Left renal pelvis (tissue), 4 donors: ENCODE measurements at places on chromosomes 4 and X.

GRCh38 chrX:68503836-68504636 is 5.2 kb downstream of the YIPF6 start:
- no peak for DNase-seq

DNA sequence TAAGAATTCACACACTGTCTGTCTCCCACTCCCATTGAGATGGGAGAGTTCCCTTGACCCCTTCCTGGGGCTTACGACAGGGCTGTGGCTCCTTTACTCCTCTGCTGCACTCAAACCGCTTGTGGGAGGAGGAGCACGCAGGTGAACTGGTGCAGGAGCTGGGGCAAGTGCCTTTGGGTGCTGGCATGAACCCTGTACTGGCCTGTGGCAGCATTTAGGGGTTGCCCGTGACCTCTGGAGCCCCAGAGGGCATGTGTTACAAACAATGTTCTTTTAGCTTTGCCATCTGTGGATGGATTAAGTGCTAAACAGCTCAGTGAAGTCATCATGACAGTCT is 21.8 kb upstream of the FTHL17 start:
- DNase-seq = no peak

DNA sequence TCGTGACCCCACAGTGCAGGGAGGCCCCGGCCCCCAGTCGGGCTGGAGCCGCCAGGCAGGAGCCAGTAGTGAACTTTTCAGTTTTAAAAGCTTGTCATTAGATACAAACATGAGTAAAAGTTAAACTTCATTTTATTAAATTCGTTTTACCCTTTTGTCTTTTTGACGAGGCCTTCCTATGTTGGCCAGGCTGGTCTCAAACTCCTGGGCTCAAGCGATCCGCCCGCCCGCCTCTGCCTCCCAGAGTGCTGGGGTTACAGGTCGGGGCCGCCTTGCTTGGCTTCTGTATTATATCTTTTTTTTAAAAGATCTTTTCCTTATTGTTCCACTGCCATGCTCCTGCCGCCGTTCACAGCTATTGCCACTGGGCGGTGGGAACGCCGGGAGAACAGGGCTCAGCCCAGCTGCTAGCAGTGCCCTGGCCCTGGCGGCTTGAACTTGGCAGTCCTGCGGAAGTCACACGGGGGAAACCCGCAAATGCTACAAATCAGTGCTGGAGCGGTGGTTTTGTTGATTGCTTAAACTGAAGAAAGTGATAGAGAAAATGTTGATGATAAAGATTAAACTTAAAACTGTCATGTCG is 968 bp upstream of the NELFA start:
- DNase-seq = no peak

DNA sequence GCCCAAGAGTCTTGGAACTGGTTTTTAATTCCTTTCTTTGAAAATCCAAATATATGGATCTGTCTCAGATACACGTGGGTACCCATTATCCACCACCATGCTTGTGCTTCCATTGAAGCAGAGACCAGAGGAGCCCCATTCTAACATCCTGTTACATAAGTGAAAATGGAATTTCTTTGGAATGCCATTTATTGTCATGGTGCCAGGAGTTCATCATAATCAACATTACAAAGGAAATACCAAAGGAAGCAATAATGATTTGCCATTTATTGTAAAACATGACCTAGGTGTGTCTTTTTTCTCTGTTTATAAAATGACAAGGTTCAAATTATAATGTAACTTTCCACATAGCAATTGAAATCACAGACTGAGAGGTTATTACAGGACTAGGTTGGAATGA is 61.7 kb downstream of the PALLD start:
- DNase-seq = no peak

DNA sequence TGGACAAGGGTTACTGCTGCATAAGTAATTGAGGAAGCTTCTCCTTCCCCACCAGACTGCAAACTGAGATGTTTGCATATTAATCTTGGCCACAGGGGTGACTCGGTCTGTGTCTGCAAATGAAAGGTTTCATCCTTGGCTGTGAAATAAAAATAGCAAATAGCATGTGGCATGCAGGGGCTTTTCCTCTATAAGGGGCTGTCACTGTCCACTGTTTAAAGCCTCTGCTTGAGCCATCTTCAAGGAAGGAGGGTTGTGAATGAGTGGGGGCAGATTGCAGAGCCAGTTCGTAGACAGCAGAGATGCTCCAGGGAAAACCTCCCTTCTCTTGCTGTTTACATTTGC is 33.3 kb downstream of the TMSB4X start:
- no peak for DNase-seq

- DNase-seq = no peak
Observed at GRCh38 chr4:100063355-100063754, 113.3 kb upstream of the H2AZ1 start.

DNA sequence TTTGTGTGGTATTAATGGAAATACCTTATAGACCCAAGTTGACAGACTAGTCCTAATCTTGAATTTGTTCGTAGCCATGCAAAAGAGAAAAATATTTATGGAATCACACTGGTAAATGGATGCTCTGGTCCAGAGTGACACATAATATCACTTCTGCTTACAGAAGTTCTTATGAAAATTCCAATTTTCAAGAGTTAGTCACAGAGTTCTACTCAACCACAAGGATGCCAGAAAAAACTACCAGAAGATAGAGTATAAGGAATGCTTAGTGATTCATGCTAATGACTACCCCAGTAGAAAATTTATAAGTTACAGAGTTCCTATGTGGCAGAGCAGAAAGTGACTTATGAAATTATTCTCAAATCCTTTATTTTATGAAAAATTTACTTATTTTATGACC is 1384.8 kb downstream of the FAM133A start:
- no peak for DNase-seq

DNA sequence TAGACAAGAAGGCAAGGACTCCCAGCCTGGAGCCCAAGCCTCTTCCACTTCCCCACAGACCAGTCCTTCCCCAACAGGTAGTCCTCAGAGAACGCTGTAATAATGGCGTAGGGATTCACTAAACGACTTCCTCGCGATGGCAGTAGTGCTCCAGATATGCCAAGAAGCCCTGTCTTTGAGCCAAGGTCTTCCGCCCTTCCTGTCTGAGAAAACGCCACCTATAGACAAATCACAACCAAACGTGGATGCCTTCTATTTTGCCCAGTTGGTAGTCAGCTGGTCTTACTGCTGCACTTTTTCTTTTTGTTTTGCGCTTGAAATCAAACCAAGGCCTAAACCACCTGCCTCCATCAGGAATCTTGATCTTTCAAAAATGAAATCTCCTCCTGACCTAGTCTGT is 203.3 kb downstream of the OR13H1 start:
- no peak for DNase-seq

- DNase-seq = no peak
Observed at GRCh38 chrX:41526925-41527324, 79.8 kb downstream of the NYX start.

- DNase-seq = no peak
Observed at GRCh38 chr4:38857354-38858096, 908 bp upstream of the TLR6 start.

DNA sequence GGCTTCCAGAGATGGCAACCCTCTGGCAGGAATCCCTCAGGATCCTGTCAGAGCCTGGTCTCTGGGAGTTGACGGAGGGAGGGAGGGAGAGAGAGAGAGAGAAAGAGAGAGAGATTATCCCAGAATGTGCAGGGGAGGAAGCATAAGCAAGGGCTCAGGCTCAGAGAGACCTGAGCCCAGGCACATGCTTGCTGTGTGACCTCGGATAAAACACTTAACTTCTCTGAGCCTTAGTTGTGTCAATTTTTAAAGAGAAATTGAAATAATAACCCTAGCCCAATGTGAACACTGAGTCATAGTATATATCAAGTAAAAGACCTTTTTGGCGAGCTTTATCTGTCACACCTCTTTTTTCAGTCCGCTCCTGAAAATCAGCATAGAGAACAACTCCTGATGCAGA is 473 bp upstream of the USP51 start:
- DNase-seq = no peak

- no peak for DNase-seq
Observed at GRCh38 chr4:166400270-166400894, 527.3 kb downstream of the TLL1 start.

DNA sequence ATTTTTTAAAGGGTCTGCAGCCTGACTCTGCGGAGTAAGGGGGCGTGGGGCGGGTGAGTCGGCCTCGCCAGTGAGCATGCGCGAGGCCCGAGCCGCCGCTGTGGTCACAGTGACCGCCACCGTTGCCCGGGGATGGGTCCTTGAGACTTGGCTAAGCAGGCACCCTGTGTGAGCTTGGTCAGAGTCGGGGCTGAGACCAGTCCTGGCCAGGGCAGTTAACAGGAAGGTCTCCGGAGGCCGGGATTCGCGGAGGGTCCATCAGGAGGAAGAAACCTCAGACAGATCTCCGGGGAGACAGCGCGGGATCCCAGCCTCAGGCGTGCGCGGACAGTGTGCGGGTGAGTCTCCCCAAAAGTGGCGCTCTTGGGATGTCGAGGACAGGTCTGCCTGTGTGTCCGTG is 1384.4 kb upstream of the PCDH10 start:
- no peak for DNase-seq

GRCh38 chr4:26406346-26406975 is 83.8 kb downstream of the CCKAR start:
- DNase-seq = no peak

GRCh38 chr4:58175024-58175423 is 1064.8 kb upstream of the IGFBP7 start:
- DNase-seq = no peak

DNA sequence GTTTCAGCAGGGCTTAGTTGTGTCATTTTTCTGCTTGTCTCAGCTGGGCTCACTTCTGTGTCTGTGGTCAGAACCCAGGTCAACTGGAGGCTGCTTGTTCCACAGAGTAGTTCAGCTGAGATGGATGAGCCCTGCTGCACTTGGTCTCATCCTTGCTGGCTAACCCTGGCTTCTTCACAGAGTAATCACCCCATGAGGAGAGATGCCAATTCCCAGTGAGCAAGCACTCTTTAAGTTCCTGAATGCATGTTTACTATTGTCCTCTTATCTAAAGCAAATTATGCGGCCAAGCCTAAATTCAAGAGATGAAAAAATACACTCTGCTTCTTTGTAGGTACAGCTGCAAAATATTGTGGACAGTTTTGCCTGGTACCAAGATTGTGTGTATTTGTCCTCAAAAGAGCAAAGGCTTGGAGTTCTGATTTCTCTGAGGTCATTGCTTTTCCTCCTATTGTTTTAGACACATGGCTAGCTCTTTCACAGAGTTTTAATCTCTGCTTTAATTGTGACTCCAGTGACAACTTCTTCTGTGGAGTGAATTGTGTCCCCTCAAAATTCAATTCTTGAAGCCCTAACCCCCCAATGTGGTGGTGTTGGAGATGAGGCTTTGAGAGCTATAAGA is 236.6 kb upstream of the ANKRD50 start:
- no peak for DNase-seq

DNA sequence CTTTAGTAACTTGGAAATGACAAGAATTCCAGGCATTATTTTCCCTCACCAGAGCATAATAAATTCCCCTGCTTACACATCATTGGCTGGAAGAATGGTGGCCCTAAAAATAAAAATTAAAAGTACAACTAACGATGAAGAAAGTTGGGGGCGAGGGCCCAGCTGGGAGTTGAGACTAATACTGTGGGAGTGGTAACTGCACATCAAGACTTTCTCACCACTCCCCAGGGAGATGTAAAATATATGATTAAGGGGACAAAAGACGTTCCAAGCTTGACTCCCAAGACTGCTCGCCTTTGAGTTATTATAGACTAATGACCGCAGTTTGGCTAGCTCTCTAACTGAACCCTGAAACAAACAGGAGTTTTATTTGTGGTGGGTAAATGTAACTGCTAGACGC is 30.0 kb downstream of the SMIM31 start:
- DNase-seq = peak; percentile 61

DNA sequence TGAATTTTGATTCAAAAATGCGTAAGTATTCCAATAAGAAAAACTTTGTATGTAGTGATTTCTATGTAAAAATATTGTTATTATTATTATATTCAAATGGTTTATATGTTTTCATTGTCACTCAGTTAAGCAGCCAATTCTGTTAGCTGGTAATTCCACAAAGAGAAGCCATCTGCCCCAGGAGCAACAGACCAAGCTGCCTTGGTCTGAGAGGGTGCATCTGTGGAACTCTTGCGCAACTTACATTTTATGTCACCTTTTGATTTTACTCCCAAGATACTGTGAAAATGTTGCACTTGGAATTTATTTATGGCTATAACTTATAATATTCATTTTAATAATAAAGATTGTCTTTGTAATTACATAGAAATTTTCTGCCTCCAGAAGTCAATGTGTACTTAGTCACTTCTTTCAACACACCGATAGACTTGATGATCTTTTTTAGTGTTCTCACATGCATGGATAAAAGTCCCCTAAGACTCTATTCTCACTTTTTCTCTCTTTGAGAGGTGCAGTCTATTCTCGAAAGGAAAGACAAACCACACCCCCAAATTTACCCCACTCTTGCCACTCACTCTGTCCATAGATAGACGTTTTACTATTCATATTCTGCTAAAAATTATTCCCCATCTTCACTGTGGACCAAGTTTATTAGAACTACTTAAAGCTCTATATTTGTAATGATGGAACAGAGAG is 30.6 kb downstream of the GPR174 start:
- no peak for DNase-seq

- DNase-seq = no peak
Observed at GRCh38 chrX:10110316-10110935, 46.3 kb upstream of the CLCN4 start.
